Pulmonary artery endothelial cell (primary cell): ENCODE measurements at places on chromosomes 4 and X.

DNA sequence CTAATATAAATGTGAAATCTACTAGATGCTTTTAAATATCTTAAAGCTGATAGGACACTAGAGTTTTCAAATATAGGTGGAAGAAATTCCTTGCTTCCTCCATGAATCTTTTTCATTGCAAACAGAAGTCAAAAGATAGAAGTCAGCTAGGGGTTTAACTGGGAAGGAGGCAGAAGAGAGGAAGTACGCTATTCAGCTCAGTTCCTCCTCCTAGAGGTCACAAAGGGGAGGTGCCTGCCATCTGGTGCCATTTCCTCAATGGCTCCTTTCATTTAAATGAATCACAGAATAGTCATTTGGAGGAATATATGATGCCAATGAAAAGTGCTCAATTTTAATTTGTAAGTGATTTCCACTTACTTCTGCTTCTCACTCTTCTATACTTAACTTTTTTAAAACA, 8.5 kb downstream of the COL25A1 start:
- no peak for DNase-seq

GRCh38 chrX:38664285-38664684, 102.9 kb downstream of the TSPAN7 start:
- no peak for DNase-seq

GRCh38 chrX:17369309-17369708, 5.7 kb upstream of the NHS start:
- DNase-seq, result no peak

GRCh38 chrX:49876750-49877149, 2.5 kb upstream of the USP27X start:
- no peak for DNase-seq

DNA sequence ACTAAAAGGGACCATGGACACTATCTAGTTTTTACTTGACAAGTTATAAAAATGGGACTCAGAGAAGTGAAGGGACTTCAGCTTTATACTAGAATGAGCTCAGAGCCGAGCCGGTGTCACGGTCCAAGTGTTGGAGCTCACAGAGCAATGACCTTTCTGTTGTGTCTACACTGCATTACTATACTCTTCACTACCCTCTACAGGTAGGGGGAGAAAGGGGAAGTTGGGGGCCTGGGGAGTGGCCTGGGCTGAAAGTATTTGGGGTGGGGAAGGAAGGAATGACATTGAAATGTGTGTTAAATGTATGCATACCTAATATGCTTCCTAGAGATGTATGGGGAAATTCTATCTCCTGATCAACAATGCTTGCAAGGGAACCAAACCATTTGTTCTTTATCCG, 48.8 kb upstream of the HHIP start:
- DNase-seq, result no peak

GRCh38 chr4:1463927-1464540, 57.8 kb upstream of the NKX1-1 start:
- DNase-seq, result no peak

DNA sequence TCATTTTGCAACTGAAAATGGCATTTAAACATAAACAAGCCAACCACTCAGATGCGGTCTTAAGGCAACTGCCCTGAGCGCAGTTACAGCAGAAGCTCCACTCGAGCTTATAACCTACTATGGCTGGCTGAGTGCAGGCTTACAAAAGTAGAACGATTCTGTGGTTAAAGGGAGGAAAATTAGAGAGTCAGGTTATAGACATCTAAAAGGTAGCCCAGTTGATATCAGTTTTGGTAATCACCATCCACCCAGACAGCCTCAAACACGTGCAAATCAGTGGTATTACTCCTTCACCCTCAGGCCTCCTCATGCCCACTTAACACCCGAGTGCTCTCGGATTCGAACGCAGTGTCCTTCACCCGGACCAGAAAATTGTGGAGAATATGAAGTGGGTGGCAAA, 3.1 kb downstream of the LEF1 start:
- DNase-seq, result no peak

GRCh38 chr4:55980725-55981124, 32.0 kb downstream of the CEP135 start:
- DNase-seq, result no peak

DNA sequence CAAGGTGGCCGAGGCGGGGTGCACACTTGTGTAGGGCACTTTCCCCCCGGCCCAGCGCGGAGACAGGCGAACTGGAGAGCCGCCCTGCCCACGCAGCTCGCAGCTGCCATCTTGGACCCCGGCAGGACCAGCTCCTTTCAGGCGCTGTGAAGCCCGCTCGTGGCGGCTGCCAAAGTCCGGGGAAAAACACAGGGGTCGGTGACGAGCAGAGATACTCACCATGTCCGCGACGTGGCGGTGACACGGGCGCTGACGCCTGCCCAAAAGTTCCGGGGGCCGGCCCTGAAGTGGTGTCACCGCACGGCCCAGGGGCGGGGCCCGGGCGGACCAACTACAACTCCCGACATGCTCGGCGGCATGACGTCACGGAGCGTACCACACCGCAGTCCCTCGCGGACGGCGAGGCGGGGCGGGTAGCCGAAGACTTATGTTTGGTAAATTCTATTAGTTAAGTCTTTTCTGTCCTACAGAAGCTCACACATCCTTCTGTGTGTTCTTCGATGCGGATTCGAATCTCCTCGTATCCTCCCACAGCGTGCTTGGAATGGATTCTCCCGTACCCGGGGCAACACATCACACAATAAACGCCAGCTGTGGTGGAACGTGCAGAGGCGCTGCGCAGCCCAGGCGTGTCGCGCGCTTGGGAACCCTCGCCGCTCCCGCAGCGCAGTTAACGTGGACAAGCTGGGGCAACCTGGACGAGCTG, at the start of gene UFSP2:
Gene UFSP2, minus strand, starts transcription at position 318 of the 706 bp plus-strand sequence. Its CDS starts 96 bp downstream, at position 222.
- peak; percentile 66 for DNase-seq

GRCh38 chr4:125725957-125726525, 411.3 kb downstream of the FAT4 start:
- DNase-seq, result no peak

- no peak for DNase-seq
These were observed 11.2 kb downstream of the ZXDA start for GRCh38 chrX:57899064-57899463.

GRCh38 chr4:101089168-101089567, 258.2 kb downstream of the PPP3CA start:
- DNase-seq, result no peak

- no peak for DNase-seq
These were observed 3.0 kb upstream of the APBB2 start for GRCh38 chr4:41217374-41217773.

- no peak for DNase-seq
These were observed 463.5 kb upstream of the CXorf51B start for GRCh38 chrX:146346102-146346501.

- no peak for DNase-seq
These were observed 124.1 kb upstream of the LIMCH1 start for GRCh38 chr4:41413670-41414411.

GRCh38 chrX:39762266-39762841, 335.4 kb downstream of the BCOR start:
- peak; percentile 48 for DNase-seq
